ENCODE measurements at places on chromosomes 6 and 20. TPM values are rescaled to one million over a fixed set of nuclear protein-coding genes. Genes with fewer than 3 reads are reported as not detected.

DNA sequence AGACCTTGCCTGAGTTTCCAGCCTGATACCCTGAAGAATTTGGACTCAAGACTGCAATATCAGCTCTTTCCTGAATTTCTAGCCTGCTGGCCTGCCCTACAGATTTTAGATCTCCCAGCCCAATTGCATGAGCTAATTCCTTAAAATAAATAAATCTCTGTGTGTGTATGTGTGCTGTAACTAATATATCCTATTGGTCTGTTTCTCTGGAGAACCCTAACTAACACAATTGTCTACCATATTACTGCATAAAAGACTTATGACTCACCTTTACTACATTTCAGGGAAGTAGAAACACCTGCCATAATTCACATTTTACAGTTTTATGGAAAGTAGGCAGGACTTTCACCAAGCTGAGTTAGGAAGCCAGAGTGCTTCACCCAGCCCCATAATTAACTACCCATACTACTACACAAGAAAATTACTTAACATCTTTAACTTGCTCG lies 90.7 kb upstream of the BEND6 start:
- H3K27ac ChIP-seq: no peak overlapping the region
- H3K36me3 ChIP-seq: no peaks in the 10 kb centered on the region
- no peaks in the 10 kb centered on the region for H3K27me3 ChIP-seq
- no peaks in the 10 kb centered on the region for H3K4me1 ChIP-seq

KIF25 gene
- not detected for total RNA-seq

DNA sequence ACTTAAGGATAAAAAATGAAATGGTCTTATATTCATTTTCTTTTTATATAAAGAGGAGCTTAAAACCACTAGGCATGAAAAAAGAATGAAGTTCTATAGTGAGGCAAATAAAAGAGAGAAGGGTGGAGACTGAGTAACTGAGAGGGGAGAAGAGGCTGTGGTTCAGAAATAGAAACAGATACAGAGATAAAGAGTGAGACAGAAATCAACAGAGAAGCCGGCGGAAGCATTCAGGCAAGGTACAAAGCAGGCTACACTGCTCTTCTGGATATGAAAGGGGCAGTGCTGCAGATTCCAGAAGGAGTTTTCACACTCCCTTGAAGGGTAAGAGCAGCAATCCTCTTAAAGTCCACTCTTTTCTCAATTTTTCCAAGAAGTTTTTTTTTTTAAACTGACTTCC lies 29.9 kb downstream of the NFATC2 start:
- H3K4me3 ChIP-seq: no peak overlapping the region
- no peaks in the 10 kb centered on the region for H3K27me3 ChIP-seq
- H3K27ac ChIP-seq: peak overlapping the region; percentile 64

SIRPD gene
- not detected for total RNA-seq

PERP gene
- 0.05 TPM for total RNA-seq

DDO gene
- total RNA-seq: 0.50 TPM

DNA sequence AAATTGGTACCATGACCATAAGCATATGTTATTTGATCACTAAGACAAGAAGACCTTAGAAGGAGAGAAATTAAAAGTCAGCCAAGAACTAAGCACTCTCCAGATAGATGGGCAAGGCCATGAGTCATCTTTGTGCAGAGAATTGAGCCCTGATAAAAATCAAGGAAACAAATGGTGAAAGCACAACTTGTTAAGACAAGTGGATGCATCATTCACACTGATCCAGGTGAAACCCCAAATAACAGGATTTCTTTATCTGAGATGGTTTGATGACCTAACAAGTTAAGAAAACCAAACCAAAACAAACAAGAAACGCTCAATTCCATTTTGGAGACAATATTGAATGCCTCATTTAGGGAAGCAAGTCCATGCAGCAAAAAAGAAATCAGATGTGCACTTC lies 121.6 kb downstream of the ADAT2 start:
- no peak for DNase-seq
- H3K36me3 ChIP-seq: no peaks in the 10 kb centered on the region
- H3K27me3 ChIP-seq: no peaks in the 10 kb centered on the region
- H3K4me3 ChIP-seq: no peak overlapping the region
- no peaks in the 10 kb centered on the region for H3K4me1 ChIP-seq
- H3K27ac ChIP-seq: no peak overlapping the region

- no peak for DNase-seq
- no peaks in the 10 kb centered on the region for H3K36me3 ChIP-seq
- no peak overlapping the region for H3K4me3 ChIP-seq
- no peaks in the 10 kb centered on the region for H3K4me1 ChIP-seq
- H3K27me3 ChIP-seq: no peaks in the 10 kb centered on the region
Observed at GRCh38 chr6:135866445-135867123, 15.1 kb downstream of the PDE7B start.

- no peak overlapping the region for H3K27ac ChIP-seq
- no peak for DNase-seq
- no peaks in the 10 kb centered on the region for H3K36me3 ChIP-seq
- H3K4me1 ChIP-seq: no peaks in the 10 kb centered on the region
- no peak overlapping the region for H3K4me3 ChIP-seq
- H3K27me3 ChIP-seq: no peaks in the 10 kb centered on the region
Observed at GRCh38 chr6:159212525-159213280, 43.5 kb downstream of the FNDC1 start.

DNA sequence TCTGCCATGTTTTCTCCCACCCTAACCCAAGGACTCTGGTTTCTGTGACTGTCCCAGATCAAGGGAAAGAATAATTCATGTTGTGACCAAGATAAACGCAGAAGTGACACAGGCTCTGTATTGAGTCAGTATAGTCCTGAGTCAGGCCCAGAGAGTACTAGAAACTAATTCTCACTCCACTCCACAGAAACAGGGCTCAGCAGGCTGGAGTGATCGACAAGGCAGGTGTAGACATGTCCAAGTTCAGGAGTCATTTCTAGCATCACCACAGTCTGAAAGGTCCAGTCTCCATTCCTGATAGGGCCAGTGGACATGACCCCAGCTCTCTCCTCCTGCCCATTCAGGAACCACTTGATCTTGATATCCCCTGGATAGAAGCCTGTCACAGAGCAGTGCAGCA lies 2.7 kb downstream of the HLA-DOB start:
- no peak for DNase-seq
- no peak overlapping the region for H3K4me3 ChIP-seq

LY6G6C gene
- total RNA-seq: not detected

DNA sequence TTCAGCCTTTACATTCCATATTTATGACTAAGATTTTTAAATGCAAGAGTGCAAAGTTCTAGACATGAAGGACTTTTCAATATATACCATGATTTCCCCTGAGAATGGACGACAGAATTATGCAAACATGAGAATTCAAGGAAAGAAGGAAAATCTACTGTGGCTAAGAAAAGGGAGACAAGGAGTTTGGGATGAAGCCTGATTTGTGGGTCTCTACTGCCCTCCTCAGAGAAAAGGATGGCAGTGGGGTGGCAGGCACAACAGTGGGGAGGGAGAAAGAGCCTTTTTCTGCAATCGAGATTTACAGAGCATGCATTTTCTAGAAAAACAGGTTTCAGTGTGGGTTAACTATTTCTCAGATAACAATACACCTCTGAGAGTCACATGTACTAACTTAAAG lies 466.9 kb upstream of the NRSN1 start:
- H3K27me3 ChIP-seq: no peaks in the 10 kb centered on the region
- DNase-seq: no peak
- H3K36me3 ChIP-seq: no peaks in the 10 kb centered on the region
- H3K27ac ChIP-seq: no peak overlapping the region
- H3K4me3 ChIP-seq: no peak overlapping the region

BMP7 gene
- not detected for total RNA-seq

- H3K4me1 ChIP-seq: peaks cover 39% of the 10 kb centered on the region
- no peaks in the 10 kb centered on the region for H3K27me3 ChIP-seq
- peaks cover 19% of the 10 kb centered on the region for H3K36me3 ChIP-seq
- peak overlapping the region; percentile 47 for H3K27ac ChIP-seq
Observed at GRCh38 chr6:43368259-43369160, 937 bp downstream of the ZNF318 start.

- no peaks in the 10 kb centered on the region for H3K27me3 ChIP-seq
- no peaks in the 10 kb centered on the region for H3K36me3 ChIP-seq
- peaks cover 17% of the 10 kb centered on the region for H3K4me1 ChIP-seq
- H3K4me3 ChIP-seq: no peak overlapping the region
Observed at GRCh38 chr6:157272866-157273755, 50.2 kb downstream of the TMEM242 start.

Data from natural killer cell (primary cell).